CD8-positive, alpha-beta T cell (primary cell): ENCODE measurements at places on chromosomes 11 and 22.

- DNase-seq: no peak
Observed at GRCh38 chr22:46178755-46179505, 28.6 kb downstream of the PPARA start.

DNA sequence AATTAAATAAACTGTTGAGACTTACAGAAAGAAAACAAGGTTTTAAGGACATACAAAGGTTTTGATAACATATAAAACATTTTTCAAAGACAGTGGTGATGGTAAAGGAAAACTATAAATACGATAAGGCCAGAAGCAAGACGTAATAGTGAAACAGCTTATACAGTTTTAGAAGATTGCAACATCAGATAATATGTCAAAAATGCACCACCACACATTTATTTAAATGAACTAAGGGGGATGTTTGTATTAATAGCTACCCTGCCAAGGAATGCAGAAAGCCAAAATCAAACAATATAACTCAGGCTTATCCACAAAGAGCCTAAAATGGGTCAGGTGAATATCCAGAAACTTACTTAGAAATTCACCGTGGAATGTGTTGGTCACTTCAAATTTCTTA, 981.6 kb upstream of the FAT3 start:
- DNase-seq: no peak

DNA sequence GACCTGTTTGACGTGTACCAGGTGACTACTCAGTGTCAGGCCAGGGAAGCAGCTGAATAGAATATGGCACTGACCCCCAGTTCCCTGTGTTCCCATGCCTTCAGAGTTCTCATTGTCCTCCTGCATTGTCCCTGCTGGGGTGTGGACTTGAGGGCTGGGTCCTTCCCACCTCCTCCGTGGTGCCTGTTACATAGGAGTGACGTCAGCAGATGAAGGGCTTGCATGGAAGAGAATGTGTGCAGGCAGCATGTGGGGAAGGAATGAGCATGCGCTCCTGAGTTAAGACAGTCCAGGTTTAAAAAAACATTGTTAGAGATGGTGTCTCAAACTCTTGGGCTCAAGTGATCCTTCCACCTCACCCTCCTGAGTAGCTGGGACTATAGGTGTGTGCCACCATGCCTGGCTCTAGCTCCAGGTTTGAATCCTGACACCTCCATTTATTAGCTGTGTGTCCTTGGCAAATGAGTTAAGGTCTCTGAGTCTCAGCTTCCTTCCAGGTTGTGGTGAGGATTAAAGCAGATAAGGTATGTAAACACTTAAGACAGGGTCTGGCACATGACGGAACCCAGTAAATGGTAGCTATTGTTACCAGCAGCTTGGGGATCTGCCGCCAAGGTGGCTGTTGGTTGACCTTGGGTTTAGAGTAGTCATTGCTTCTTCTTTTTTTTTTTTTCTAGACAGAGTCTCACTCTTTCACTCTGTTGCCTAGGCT, 7.5 kb upstream of the SOX10 start:
- no peak for DNase-seq

GRCh38 chr11:17314904-17315426, 36.6 kb upstream of the NCR3LG1 start:
- DNase-seq: no peak

GRCh38 chr11:108854346-108854745, 189.5 kb downstream of the DDX10 start:
- no peak for DNase-seq

GRCh38 chr11:120579611-120580031, 68.1 kb downstream of the GRIK4 start:
- DNase-seq: no peak

GRCh38 chr11:78467931-78468330, 50.3 kb upstream of the GAB2 start:
- DNase-seq: no peak

DNA sequence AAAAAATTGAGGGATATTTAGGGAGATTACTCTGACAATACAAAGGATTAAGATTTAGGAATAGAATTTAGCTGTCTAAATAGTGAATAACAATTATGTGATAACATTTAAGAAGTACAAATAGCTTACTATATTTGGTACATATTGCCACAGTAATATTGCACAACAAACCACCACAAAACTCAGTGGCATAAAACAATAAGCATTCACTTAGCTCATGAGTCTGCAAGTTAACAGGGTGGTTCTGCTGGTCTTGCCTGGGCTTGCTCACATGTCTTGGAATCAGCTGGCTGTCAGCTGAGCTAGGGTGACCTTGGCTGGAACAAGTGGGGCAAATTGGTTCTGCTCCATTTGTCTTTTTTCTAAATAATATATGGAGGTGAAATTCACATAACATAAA, 115.1 kb downstream of the DCDC1 start:
- no peak for DNase-seq

DNA sequence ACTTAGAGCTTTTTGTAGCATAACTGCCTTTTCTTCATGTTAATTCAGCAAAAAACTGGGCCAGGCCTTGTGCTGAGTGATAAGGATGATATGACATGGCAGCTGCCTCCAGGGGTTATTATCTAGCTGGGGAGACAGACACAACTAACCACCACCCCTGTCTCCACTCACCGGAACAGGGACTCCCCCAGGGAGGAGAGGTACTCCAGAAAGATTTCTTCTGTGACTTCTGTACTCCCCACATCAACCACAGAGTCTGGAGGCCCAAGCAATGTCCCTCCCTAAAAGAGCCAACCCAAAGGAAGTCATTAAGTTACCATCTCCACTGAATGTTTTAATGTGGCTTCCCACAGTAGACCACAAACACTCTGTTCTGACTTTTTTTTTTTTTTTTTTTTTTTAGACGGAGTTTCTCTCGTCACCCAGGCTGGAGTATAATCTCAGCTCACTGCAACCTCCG, 14.3 kb upstream of the PMM1 start:
- peak; percentile 5 for DNase-seq

- no peak for DNase-seq
Observed at GRCh38 chr22:38033522-38034277, 23.5 kb upstream of the PICK1 start.

DNA sequence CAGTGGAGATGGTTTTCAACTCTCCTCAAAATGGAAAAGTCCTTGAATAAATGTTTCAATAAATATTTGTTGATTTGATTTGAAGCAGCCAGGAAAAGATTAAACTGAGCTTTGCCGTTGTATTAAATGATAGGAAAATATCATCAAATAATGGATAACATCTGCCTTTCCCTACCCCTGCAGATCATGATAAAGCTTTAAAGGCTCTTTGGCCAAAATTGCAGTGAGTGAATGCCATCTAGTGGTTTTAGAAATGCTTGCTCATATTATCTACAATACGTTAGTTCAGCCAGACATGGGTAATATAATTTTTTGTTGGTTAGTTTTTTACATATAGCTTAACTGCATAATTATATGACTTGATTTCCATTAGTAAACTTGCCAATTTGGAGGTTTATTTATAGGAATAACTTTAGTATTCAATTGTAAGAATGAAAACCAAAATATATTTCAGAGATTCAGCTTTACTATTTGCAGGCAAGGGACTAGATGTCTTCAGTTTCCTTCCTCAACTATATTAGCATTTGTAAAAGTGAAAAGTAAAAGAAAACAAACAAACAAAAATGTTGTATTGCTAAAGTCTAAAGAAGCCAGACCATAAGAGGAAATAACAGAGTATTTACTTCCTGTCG, 159.2 kb downstream of the MSANTD4 start:
- DNase-seq: peak; percentile 28

DNA sequence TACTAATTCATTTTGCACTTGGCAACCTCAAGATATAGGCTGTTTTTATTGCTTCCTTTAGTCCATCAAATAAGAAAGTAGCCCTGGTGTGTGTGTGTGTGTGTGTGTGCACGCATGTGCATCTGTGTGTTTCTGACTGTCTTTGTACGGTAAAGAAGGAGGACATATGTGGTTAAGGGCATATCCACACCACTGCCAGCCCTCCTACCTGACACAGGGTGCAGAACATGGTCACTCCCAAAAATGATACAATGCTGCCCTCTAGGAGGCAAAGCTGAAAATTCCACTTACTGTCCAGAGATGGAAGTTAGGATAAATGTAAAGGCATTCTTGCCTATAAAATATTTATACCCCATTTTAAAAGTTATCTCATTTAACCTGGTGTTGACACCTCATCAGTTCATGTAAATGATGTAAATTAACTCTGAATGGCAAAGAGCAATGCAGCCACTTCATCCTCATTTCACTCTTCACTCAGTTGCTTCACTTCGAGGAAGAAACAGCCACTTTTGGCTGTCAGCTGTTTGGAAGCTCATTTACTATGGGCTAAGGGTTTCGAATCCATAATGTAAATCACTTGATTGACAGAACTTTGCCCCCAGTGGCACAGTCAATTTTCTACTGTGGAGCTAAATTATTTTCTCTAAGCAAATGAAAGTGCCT, 83.1 kb upstream of the MTNR1B start:
- peak; percentile 8 for DNase-seq

- no peak for DNase-seq
Observed at GRCh38 chr11:111729831-111730311, 36.3 kb downstream of the PPP2R1B start.

DNA sequence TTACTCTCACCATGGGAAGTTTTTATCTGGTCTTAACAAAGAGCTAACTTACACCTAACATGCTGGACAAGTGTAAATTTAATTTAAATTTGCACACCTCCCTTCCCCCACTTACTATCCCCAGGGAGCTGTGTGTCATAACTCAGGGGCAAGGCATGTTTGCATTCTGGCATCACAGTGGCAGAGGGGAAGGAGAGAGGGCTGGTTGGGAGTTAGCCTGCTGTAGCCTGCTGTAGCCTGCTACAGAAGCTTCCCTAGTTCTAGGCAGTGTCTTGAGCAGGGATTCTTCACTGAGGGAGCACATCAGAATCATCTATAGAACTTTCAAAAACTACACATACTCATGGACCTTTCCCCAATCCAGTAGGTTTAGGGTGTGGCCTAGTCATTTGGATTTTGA, 49.3 kb upstream of the PAX6 start:
- no peak for DNase-seq

DNA sequence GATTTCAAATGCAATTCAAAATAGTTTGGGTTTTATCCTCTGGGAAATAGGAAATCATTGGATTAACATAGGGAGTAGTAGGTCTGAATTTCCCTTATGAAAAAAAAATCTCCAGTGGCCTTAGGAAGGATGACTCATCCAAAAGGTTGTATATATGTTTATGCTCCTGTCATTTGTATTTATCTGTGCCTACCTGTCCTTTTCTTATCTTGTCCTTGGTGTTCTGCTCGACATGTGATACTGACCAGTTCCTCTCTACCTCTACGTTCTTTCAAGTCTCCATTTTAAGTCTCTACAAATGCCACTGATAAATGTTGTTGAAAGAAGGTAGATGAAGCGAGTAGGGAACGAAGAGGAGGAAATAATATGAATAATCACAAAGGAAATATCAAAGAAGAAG, 3.0 kb upstream of the SOX6 start:
- no peak for DNase-seq

DNA sequence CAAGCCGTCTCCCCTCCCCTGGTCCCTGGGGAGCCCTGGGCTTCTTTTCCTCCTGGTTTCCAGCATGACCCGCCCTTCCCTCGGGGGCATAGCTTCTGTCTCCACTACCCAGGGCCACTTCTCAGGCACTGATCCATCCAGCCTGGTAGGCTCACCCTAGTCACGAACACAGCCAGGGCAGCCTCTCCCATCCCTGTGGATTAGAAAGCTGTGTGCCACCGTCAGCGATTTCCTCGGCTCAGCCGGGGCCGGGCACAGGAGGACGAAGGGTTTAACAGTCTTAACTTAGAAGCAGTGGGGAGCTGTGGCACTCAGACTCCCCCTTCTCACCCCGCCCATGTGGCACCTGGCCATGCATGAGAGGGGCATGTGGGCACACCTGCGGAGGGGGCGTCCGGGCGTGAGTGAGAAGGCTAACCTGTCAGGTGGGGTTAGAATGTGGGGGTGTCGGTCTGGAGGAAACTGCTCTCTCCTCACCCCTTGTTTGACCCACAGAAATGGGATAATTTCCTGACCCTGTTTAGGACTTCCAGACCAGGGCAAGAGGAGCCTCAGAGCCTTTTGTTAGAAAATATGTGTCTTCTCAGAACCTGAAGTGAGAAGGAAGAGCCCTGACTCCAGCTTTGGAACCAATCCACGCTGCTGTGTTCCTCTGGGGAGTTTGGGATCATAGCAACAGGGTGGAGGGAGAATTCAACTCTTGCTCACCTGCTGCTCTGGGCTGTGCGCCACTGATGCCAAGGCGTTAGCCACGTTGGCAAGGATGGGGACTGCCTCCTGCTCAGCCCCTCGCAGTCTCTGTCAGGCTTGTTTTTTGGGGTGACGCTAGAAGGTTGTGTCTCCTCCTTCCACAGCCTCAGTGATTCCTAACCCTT, 14.6 kb downstream of the GLB1L2 start:
- no peak for DNase-seq

GRCh38 chr11:118078911-118079411, 2.1 kb downstream of the TMPRSS4 start:
- no peak for DNase-seq

GRCh38 chr11:128716661-128717210, 22.9 kb downstream of the FLI1 start:
- peak; percentile 62 for DNase-seq

DNA sequence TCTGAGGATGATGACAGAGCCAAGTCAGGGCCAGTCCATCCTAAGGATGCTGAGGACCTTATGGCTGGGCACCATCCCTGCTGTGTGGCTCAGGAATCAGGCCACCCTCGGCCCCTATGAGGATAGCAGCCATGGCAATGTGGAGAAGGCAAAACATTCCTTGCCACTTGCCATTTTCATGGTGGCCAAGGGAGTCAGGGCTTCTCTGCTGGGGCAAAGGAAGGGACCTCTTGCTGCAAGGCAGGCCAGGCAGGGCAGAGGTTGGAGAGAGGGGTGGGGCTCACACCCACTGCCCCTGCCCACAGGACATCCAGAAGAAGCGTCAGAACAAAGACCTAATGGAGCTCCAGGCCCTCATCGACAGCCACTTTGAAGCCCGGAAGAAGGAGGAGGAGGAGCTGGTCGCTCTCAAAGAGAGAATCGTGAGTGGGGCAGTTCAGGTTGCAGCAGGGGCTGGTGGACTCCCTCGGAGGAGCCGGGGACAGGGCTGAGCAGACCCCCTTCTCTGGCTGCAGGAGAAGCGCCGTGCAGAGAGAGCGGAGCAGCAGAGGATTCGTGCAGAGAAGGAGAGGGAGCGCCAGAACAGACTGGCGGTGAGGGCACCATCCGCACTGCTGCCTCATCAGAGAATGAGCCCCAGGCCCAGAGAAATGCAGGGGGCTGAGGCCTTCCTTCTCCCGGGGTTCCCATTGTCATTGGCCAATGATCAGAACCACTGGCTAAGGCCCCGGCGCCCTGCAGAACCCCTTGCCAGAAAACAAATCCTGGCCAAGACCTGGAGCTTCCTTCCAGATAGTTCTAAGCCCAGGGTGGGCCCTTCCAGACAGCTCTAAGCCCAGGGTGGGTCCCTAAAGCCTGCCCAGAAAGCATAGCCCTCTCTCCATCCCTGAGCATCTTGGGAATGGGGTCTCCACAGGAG, 13.5 kb upstream of the MRPL23 start:
- DNase-seq: peak; percentile 2

GRCh38 chr11:85628771-85629341, 463 bp downstream of the TMEM126B start:
- DNase-seq: no peak
